ENCODE measurements at places on chromosomes 7 and 10.

DNA sequence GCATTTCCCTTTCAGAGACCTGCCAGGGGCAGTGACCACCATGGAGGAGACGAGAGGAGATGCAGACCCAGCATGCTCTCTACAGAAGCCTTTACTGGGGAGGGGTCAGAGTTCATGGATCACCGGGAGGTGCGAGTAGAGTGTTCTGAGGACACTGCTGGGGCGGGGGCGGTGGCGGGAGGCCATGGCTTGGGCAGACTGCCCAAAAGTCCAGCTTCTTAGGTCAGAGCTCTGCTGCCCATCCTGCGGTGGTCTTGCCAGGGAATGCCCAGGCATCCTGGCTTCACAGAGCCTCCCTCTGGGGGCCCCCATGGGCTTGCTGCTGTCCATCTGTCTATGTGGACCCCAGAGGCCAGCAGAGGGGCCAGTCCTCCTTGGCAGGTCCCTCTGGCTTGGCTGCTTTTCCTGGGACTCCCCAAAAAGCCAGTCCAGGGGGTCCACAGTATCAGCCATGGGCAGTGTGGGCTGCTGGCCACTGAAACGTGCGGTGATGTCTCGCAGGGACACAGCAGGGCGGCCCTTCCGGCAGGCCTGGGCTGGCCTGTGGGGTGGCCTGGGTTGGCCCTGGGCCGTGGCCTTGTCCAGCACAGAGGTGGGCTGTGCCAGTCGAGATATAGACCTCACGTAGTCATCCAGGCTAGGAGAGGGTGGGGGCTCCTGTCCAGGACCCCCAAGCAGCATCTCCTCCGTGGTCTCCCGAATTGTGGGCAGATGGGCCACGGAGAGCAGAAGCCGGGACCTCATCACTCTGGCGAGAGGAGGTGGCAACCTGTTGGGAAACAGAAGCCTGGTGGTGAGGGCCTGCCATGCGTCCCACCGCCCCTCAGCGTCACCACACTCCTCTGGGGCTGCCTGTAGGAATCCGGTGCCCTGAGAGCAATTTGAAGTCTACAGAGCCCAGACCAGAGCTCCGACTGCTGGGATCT is 1.1 kb downstream of the DEPP1 start:
- no peak for DNase-seq

GRCh38 chr7:28920424-28920823 is 37.7 kb downstream of the TRIL start:
- DNase-seq: no peak

DNA sequence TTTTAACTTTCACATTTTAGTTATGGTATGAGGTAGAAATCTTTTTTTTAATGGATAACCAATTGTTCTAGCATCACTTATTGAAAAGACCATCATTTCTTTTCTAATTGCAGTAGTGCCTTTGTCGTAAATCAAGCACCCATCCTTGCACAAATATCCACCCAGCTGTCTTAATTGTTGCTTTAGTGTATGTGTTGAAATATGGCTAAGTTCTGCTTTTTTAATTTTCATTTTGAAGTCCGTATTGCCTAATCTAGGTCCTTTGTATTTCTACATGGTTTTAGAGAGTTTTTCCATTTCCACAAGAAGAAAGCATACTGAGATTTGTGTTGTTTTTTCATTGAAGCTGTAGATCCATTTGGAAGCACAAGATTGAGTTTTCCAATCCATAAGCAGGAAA is 259.6 kb upstream of the SEMA3E start:
- DNase-seq: no peak

GRCh38 chr7:41882256-41882655 is 179.4 kb upstream of the INHBA start:
- DNase-seq: no peak

DNA sequence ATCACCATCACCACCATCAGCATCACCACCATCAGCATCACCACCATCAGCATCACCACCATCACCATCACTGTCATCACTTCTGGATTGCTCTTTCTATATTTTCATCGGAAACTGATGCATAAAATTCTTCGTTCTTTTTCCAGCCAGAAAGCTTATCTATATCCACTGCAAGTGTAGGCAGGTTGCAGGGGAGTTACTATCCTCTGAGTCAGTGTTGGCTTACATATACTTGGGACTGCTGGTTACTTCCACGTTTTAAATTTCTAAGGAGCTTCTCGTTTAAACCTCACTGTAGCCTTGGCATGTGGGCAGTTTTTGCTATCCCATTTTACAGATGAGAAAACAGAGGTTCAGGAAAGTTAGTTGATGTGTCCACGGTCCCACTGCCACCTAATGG is 66.1 kb downstream of the FOXL3 start:
- DNase-seq: no peak

DNA sequence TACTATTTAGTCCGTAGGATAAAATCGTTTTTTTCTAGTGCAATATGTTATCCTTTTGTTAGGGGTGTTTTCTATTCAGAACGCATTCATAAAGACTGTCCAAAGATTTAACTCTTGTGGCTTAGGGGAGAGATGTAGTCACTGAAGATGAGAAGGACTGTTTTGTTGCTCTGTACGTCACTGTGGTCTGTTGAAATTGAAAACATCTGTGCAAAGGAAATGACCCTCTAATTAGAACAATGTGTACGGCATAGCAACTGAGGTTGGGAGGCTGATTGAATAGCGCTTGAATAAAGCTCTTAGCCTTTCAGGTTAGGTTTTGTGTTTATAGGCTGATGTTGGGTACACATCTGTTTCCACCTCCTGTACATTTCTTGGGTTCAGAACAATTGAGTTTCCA is 453.4 kb upstream of the AKR1E2 start:
- no peak for DNase-seq

DNA sequence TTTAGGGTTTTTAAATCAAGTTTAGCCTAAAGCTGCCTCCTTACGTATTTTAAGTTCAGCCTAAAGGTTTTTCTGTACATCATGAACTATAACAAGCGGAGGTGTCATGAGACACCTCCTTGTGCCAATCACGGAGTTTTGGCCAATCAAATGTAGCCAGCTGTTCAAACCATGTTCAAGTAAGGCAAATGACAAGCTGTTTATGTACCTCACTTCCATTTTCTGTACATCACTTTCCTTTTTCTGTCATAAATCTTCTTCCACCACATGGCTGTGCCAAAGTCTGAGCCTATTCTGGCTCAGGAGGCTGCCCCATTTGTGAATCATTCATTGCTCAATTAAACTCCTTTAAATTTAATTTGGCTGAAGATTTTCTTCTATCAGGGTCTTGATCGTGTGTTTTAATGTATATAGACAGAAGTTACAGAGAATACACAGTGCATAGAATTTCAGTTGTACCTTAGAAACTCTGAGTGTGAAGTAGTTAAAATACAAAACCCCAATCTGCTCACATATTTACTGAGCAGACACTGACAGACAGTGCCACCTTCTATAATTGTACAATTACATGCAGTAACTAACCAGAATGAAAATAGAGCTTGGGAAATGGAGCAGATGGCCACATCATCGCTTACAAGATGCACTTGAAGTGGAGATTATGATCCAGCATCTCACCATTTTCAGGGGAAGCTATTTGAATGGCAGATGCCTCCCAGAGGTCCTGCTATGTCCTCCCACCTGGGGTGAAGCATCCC is 76.9 kb upstream of the LANCL2 start:
- no peak for DNase-seq

DNA sequence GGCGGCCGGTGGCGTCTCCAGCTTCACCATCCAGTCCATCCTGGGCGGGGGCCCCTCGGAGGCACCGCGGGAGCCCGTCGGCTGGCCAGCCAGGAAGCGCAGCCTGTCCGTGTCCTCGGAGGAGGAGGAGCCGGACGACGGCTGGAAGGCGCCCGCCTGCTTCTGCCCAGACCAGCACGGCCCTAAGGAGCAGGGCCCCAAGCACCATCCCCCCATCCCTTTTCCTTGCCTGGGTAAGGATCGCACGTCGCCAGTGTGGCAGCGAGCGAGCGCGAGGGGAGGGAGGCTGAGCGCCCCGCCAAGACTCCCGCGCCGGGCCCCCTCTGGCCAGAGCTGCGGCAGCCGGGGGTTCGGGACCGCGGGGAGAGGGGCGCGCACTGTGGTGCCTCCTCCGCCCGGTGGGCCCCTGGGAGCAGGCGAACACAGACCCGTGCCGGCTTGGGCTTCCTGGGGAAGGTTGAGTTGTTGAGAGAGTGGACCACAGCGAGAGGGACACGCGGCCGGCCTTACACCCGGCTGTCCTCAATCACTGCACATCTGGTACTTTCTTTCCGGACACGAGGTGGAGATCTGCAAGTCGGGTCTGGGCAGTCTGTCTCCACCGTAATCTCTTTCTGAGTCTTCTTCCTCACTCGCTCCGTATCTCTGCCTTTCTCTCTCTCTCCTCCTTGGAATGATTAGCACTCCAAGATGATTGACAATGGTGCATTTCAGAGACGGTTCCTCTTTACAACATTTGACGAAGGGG is 652 bp downstream of the HMX2 start:
- DNase-seq: no peak

GRCh38 chr7:119925581-119926289 is 347.2 kb upstream of the KCND2 start:
- DNase-seq: no peak

GRCh38 chr7:38330861-38331621 is 57.6 kb upstream of the TARP start:
- no peak for DNase-seq

- no peak for DNase-seq
Observed at GRCh38 chr7:40436710-40437109, 301.9 kb downstream of the SUGCT start.

DNA sequence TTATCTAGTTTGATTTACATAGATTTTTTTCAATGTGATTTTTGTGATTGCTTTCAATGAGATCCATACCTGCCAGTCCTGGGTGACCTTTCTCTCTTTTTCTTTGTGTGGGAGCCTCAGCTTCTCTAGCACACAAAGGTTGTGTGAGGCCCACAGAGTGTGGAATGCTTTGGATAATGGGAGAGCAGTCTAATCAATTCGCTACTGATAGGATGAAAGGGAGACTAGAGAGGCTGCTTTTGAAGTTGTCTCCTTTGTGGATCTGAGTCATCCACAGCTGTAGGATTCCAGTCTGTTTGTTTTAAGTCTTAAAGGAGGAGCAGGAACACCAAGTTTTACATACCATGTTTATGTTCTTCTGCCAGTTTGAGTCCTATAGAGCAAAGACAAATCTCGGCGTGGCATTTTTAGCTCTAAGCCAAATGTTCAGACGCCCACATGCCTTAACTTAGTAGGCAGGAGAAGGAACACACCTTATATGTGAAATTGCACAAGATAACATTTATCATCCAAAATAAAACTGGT is 330.0 kb downstream of the ARL4A start:
- DNase-seq: no peak

GRCh38 chr10:74641659-74642058 is 184.7 kb upstream of the KAT6B start:
- DNase-seq: no peak

- no peak for DNase-seq
Observed at GRCh38 chr10:33196710-33197491, 137.6 kb downstream of the NRP1 start.

GRCh38 chr7:49346195-49346899 is 422.0 kb downstream of the CDC14C start:
- no peak for DNase-seq

DNA sequence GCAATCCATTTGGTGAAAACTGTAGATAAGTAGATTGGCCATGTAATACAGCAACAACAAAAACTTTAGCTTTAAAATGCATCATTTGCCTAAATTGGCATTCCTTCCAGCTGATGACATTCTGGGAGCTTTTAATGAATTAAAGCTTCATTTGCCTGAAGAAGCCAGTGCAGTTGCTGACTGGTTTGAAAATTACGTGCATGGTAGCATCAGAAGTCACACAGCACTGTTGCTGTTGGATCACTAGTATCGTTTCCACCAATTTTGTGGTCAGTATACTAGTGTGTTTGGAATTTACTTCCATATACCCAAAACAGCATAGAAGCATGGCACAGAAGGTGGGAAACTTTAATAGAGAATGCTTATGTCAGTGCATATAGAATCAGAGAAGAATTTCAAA is 194.9 kb downstream of the ETV1 start:
- DNase-seq: no peak

- DNase-seq: no peak
Observed at GRCh38 chr10:62165803-62166202, 102.8 kb downstream of the RTKN2 start.

GRCh38 chr10:94224656-94225055 is 138.1 kb downstream of the NOC3L start:
- no peak for DNase-seq

DNA sequence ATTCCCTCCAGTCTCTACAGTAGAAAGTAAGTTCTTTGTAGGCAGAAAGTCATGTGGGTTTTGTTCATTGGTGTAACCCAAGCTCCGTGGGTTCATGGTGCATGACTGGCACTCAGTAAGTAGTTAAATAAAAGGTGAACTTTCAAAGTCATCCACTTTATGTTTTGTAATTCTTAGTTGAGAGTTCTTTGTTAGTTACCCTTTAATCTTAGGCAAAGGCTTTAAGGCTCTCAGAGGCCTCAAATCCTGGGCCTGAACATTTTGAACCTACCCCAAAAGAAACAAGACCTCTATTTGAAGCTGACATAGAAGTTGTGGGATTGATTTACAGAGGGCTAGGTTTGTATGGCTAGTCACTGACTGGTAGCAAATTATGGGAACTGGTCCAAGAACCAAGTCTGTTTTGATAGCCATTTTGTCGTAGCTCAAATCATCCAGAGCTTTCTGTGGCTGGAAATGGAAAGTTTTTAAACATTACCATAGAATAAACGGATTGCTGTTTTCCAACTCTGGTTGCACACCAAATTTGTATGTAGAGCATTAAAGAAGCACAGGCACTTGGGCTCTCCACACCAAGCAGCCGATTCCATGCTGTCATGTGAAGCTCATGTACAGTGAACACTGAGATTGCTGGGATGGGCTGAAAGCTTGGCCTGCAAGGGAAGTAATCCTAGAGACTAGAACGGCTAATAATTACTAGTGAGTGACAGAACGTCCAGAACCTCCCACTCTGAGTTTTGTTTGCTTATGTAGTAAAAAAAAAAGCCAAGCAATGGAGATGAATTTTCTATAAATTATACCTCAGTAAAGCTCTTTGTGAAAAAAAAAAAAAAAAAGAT is 53.5 kb downstream of the DENND11 start:
- no peak for DNase-seq

DNA sequence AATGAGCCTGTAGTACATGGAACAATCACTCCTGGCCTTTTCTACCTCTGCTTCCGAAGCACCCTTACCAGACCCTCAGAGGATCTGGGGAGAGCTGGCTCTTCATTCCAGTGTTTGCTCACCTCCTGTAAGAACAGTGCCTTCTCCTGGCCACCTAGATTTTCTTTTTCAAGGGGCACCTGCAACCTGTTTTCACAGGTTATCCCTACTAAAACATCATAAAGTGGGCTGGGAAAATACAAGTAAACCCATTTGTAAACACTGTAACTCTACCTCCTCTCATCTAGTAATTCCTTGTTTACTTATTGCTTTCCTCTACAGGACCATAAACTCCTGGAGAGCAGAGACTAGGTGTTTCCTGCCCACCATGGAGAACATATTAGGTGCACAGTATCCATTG is 1.1 kb downstream of the PIK3AP1 start:
- DNase-seq: no peak

All from NCI-H187 (cell line).